ENCODE measurements at places on chromosomes 3 and 15. TPM values are rescaled to one million over a fixed set of nuclear protein-coding genes. Genes with fewer than 3 reads are reported as not detected.

GRCh38 chr3:100696161-100696560, 13.1 kb upstream of the TFG start:
- no peak for DNase-seq

GRCh38 chr15:88913017-88913849, at the start of gene MFGE8:
TSS of gene MFGE8 (minus strand) at chr15:88913379. CDS start at chr15:88913319, 60 bp downstream.
- peak; percentile 79 for DNase-seq

IQCF5 gene
- not detected for total RNA-seq

- no peak for DNase-seq
Observed at GRCh38 chr3:160482796-160483195, 33.2 kb upstream of the TRIM59 start.

PIK3R4 gene
- 29.0 TPM for total RNA-seq

- no peak for DNase-seq
Observed at GRCh38 chr15:101675796-101676582, 23.8 kb upstream of the TM2D3 start.

CD86 gene
- 3.2 TPM for total RNA-seq

DNA sequence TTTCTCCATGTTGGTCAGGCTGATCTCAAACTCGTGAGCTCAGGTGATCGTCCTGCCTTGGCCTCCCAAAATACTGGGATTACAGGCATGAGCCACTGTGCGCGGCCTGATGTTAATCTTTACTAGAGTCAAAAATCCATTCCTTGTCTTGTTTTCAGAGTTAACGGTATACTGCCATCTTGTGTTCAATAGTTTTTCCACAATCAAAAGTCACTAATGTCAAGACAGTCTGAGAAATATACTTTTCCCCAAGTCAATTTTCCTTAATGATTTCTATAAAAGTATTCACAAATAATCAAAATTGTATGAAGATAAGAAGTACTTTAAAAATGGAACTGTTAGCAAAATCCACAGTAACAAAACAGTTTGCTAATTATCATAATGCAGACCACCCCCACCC, 8.5 kb downstream of the CRBN start:
- DNase-seq, result no peak

DNA sequence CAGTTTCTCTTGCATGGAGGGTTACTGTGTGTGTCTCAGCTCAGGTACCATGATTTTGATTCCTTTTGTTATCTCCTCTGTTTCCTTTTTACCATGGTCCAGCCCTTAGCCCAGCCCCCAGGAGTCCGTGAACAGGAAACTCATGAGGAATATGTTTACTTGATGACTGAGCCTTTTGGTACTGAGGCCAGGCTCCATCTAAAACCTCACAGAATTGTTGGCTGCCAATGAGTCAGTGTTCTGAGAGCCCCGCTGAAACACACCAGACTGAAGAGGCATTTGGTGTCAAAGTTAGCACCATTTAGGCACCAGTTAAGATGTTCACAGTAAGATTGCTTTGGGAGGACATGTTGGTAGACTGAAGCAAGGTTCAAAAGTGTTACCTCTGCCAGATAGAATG, 80.9 kb downstream of the DGKG start:
- DNase-seq, result no peak

SKOR1 gene
- total RNA-seq, result 0.48 TPM

DNA sequence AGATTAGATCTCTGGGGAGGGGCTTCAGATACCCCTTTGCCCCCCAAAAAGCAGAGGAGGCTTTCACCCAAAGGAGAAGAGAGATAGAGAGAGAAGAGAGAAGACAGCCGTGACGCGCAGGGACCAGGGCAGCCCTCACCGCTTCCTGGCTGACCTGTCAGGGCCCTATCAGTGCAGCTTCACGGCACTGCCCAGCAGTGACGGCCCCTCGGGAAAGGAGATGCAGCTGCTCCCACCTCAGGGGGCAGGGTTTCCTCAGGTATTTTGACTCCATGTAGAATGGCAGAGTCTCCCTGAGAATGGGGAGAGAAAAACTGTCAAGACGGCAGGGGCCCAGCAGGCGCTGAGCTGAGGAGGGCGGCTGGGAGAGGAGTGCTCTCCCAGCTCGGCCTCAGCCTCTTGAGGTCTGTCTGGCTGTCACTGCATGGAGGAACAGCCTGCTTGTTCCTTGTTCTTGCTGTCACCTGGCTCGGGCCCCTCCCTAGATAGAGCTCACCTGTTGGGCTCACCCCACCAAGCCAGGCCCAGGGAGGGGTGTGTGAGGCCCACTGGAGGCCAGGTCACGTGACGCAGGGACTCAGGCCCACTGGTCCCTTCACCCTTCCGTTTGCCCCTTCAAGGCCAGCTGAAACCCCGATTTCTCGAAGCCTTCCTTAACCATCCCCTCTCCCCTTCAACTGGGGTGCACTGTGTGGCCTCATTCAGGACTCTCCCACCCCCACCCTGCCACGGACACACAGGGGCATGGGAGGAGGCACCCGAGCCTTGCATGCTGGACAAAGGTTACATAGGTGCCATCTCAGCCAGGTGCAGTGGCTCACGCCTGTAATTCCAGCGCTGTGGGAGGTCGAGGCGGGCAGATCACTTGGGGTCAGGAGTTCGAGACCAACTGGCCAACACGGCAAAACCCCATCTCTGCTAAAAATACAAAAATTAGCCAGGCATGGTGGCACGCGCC, 28.2 kb downstream of the LOXL1 start:
- DNase-seq, result no peak

GRCh38 chr3:127529346-127530188, 61.0 kb downstream of the TPRA1 start:
- no peak for DNase-seq

Measured in natural killer cell treated with Interleukin-12 subunit alpha and Interleukin-12 subunit beta and Interleukin-15 and Interleukin-18, amount 100 ng/mL, for 72 hours (primary cell).